H54 (cell line): ENCODE measurements at places on chromosomes 6 and 20.

DNA sequence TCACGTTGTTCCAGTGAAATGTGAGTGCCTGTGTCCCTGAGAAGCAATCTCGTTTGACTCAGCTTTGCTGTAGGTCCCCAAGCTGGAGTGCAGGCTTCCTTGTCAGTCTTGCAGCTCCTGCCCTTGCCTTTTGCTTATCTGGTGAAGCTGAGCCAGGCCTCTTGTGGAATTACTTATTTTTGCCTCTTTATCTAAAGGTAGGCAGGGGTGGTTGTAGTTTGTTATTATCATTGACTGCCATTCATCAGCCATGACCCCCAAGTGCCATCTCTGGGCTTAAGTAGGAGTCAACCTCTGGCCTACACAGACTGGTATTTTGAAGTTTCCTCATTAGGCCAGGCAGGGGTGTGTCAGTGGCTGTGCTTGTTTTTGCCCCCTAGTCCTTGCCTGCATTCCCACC lies 2.1 kb downstream of the TMEM14B start:
- no peak for DNase-seq

GRCh38 chr6:162262466-162263196 lies 464.9 kb downstream of the PRKN start:
- DNase-seq = no peak

DNA sequence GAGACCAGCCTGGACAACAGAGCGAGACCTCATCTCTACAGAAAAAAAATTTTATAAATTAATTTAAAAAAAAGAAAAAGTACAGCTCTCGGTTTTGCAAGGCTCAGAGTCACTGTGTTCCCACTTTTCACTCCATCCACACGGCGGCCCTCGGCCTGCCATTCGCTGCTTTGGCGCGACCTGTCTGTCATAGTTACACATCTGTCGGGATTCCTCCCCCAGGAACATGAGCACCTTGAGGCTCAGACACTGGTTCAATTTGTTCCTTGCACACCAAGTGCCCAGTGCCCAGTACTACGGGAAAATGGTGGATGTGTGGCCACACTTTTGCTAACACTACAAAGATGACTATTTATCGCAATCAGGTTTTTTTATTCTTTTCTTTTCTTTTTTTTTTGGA lies 8.4 kb downstream of the CTSZ start:
- no peak for DNase-seq

- no peak for DNase-seq
Observed at GRCh38 chr20:25005661-25006060, 13.1 kb upstream of the APMAP start.

DNA sequence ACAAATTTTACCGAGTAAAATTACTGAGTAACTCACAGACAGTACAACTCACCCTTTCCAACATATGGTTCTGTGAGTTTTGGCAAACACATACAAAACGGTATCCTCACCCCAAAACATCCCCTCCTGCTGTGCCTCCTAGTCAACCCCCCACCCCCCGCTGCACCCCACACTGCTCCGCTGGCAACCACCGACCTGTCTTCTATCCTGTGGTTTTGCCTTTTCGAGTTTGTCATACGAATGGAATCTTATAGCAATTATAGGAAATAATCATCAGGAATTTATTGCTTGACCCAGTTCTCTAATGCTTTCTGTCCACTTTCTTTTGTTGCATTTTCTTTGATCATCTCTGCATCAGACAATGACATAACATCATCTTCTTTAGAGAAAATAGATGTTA lies 312.3 kb downstream of the KIF16B start:
- DNase-seq = peak; percentile 43
